Vein endothelial cell (primary cell): ENCODE measurements at places on chromosomes 1 and 21. TPM values are rescaled to one million over a fixed set of nuclear protein-coding genes. Genes with fewer than 3 reads are reported as not detected.

CFHR5 gene
- total RNA-seq, result not detected in 2 replicates

DIO1 gene
- not detected in 2 replicates for total RNA-seq

LMOD1 gene
- under 0.01 and 0.10 TPM in 2 replicates for total RNA-seq

AMY2A gene
- total RNA-seq, result not detected in 2 replicates

LAPTM5 gene
- 46.6 and 47.0 TPM in 2 replicates for total RNA-seq

C1QTNF12 gene
- 0.33 and 0.76 TPM in 2 replicates for total RNA-seq

SCP2 gene
- total RNA-seq, result 106 and 131 TPM in 2 replicates

CAMK1G gene
- not detected in 2 replicates for total RNA-seq

LCE1D gene
- not detected in 2 replicates for total RNA-seq

CCDC181 gene
- total RNA-seq, result 0.33 TPM in 1 of 2 replicates, not detected in the other

CNST gene
- 15.0 and 16.7 TPM in 2 replicates for total RNA-seq

OR2T29 gene
- total RNA-seq, result not detected in 2 replicates

LCE1A gene
- not detected in 2 replicates for total RNA-seq

CRABP2 gene
- total RNA-seq, result 0.65 TPM in 1 of 2 replicates, not detected in the other

SPRR2A gene
- not detected in 2 replicates for total RNA-seq

ADAM30 gene
- not detected in 2 replicates for total RNA-seq

NTNG1 gene
- under 0.01 and 2.2 TPM in 2 replicates for total RNA-seq

TSPEAR gene
- not detected in 2 replicates for total RNA-seq

SLC5A3 gene
- total RNA-seq, result 11.1 and 13.0 TPM in 2 replicates

TNFSF18 gene
- total RNA-seq, result 130 and 143 TPM in 2 replicates

GSTM5 gene
- total RNA-seq, result under 0.01 and 0.10 TPM in 2 replicates

CCDC17 gene
- 2.0 and 2.2 TPM in 2 replicates for total RNA-seq

FCGR3B gene
- not detected in 2 replicates for total RNA-seq

LCE2C gene
- total RNA-seq, result not detected in 2 replicates

ADAMTS5 gene
- under 0.01 TPM in 2 replicates for total RNA-seq

RER1 gene
- 54.2 and 93.9 TPM in 2 replicates for total RNA-seq

RAP1GAP gene
- 0.57 TPM in 1 of 2 replicates, not detected in the other for total RNA-seq

MROH9 gene
- not detected in 2 replicates for total RNA-seq

UBQLN4 gene
- total RNA-seq, result 30.4 and 33.1 TPM in 2 replicates

ID3 gene
- 400 and 449 TPM in 2 replicates for total RNA-seq

SLC44A5 gene
- total RNA-seq, result 6.7 and 19.9 TPM in 2 replicates

BMP8A gene
- 0.29 and 0.98 TPM in 2 replicates for total RNA-seq

LRRC3 gene
- 2.3 and 3.2 TPM in 2 replicates for total RNA-seq
